Stimulated activated CD4-positive, alpha-beta T cell treated with anti-CD3 and anti-CD28 coated beads, Interleukin-2, amount 100 ng/mL, for 4 hours (primary cell): ENCODE measurements at places on chromosomes 2 and 18.

DNA sequence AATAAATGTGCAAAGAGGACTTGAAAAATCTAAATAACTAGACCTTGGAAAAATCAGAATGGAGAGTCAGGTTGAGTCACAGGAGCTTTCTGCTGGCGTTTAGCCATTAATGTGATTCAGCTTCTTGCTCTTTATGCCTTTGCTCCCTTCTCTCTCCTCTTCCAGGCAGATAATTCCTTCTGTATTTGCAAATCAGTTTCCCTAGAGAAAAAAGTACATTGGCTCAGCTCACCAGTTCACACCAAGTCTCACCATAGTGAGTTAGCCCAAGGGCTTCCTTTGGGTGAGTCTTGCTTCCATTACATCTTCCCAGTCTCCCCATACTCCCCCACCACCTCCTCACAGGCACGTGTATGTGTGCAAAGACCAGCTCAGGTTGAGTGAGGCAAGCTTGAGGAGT lies 73.6 kb downstream of the CYBRD1 start:
- no peak for DNase-seq

GRCh38 chr2:237434866-237435311 lies 20.9 kb upstream of the COL6A3 start:
- peak; percentile 84 for DNase-seq

GRCh38 chr2:55995211-55995610 lies 71.6 kb upstream of the EFEMP1 start:
- DNase-seq, result no peak

DNA sequence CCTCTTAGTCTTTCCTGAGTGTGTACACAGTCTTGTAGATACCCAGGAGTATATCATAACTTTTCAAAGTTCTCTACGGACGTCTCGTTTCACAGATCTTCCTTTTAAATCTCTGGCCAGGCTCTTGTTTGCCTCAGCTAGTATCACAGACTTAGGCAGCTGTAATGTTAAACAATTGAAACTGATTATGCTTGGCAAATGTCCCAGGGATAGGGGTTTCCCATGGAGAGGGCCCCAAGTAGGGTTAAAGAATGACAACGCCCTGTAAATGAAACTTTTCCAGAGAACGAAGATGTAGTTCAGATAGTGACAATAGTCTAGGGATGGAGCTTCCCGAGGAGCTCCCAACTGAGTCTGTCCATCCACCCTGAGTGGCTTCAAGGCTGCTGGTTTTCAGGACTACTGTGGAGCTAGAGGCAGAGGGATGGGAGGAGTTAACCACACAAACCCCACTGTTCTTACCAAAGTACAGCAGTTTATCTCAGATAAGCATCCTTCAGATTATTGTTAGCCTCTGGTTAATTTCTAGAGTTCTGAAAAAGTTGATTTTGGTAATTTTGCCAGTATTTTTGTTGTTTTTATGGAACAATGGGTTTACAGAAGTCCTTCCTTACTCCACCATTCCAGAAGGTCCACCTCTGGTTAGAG lies 9.1 kb downstream of the NEURL3 start:
- no peak for DNase-seq

- DNase-seq, result no peak
Observed at GRCh38 chr2:176704282-176704858, 435.1 kb downstream of the MTX2 start.

GRCh38 chr2:145918951-145919350 lies 1399.0 kb upstream of the ZEB2 start:
- DNase-seq, result no peak

- DNase-seq, result no peak
Observed at GRCh38 chr2:20675701-20676352, 8.9 kb downstream of the GDF7 start.

- DNase-seq, result no peak
Observed at GRCh38 chr2:127792805-127793204, 18.2 kb downstream of the WDR33 start.

- DNase-seq, result no peak
Observed at GRCh38 chr2:152657043-152657442, 60.2 kb downstream of the PRPF40A start.

DNA sequence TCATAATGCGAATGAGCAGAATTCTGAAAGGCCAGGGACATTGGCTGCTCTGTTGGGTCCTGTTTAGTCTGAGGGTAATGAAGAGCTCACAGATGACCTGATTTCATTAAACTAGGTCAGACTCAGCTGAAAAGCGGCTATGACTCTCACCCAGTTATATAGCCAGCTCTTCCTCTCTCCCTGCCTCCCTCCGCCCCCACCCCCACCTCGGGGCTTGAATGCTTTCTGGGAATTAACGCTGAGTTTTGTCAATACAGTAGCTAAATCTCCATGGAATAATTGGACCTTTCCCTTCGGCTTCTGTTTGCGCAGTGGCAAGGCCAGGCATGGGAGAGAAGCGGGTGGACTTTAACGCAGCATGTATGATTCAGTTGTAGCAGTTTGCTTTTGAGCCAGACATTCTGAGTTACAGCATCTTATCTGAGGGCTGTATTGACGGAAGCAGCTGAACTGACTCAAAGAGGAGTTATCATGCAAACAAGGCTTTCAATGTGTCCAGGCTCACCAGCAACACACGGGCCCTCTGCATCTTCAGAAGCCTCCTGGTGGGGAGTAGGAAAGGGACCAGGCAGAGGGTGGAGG lies 110.6 kb downstream of the MYCN start:
- DNase-seq, result no peak

- no peak for DNase-seq
Observed at GRCh38 chr18:79108549-79109215, 39.5 kb downstream of the ATP9B start.

- no peak for DNase-seq
Observed at GRCh38 chr2:149353421-149353820, 23.0 kb downstream of the LYPD6 start.

DNA sequence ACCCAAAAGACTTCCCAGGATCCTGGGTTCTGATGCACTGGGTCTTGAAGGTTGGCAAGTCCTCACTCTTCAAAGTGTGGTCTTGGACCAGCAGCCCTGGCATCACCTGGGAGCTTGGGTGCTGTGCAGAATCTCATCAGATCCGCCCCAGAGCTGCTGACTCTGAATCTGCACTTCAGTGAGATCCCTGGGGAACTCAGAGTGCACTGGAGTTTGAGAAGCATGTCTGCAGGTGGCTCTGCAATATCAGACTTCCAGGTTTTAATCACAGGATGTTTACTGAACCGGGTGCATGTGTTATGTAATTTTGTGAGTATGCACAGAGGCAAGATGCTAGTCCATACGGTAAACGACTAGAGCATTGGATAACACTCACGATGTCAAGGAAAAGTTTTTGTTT lies 58.0 kb upstream of the BOD1L2 start:
- no peak for DNase-seq
